ENCODE measurements at places on chromosomes 1 and 21.

DNA sequence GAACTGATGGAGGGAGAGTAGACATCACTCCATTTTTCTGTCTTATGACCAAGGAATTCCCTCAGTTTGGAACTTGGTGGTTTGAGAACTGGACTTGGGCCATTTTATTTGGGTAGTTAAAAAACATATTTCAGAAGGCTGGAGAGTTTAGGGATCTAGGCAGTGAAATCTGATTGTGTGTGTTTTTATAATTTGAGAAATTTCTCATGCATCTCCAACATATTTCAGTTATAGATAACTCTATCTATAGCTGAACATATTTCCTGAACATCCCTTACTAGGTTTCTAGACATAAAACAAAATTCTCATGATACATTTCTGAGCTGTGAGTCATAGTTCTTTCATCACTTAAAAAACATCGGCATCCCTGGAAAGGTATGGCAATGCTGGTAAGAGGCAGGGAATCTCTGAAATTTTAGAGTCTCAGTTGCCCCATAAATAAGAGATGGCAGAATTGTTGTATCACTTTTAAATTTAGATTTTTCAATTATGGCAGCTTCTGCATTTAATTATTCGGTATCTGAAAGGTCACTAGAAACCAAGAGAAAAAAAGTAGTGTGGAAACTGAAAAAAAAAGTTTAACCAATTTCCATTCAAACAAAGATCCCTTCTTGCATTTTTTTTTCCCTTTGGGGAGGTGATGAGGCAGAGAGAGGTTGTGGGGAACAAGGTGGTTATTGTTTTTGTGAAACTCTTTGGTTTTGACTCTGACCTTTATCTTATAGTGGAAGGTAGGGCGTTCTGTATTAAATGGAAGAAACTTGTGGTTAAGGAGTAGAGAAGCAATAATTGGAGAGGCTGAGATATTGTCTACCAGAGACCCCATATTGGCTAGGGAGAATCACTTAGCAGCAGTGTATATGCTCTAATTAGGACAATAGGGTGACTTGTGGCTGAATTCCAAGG, 102.9 kb downstream of the FASLG start:
- no peak for DNase-seq

DNA sequence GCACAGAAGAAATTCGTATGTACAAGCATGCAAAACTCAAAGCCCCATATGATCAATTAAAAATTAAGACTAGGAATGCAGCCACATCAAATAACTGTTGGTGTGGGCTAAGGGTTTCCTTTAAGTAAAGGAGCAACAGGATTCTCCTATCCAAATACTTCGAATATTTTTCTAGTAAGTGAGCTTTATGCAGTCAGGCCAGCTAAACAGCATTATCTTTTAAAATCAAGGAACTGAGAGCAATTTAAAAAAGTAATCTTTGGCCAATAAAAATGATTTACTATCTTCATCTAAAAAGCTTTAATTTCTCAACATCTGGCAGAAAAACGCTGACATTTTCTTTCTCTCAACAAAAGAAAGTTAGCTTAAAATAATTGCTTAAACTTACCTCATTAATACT, 19.8 kb downstream of the CNN3 start:
- no peak for DNase-seq

DNA sequence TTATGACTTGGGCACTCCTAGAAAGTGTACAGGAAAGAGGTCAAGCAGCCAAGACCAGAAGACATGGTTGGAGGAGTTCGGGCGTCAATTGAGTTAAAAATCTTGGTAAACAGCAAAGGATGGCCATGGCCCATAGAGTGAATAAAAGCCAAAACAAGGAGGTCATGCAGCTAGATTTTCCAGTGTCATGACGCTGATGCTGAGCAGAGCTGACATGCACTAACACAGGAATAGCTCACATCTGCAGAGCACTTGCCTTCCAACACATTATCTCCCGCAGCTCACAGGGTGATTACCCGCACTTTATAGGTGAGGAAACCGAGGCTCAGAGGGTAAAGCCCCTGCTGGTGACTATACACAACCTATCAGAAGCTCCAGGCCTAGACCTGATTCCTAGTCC, 49.7 kb downstream of the TRABD2B start:
- DNase-seq: no peak

DNA sequence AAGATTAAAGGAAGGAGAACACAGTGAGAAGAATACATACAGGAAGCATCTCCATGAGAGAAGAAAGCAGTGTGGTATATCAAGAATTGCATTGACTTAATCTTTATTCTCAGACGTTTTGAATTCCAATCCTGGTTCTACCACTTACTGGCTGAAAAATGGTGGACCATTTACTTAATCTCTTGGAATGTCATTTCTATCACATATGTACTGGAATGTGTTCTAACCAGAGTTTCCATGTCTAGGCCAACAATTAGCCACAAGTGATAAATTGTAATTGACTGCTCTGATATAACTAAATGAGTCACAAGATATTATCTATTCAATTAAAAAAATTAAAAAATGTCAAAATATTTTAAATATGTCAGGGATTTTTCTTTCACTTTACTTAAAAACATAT, 626.1 kb downstream of the PTPRC start:
- no peak for DNase-seq

- DNase-seq: no peak
Observed at GRCh38 chr1:169894424-169895145, 889 bp upstream of the SCYL3 start.

- no peak for DNase-seq
Observed at GRCh38 chr1:34176830-34177603, at the start of gene C1orf94. C1orf94 (plus strand) TSS chr1:34176907; CDS start chr1:34177790, 883 bp downstream.

GRCh38 chr1:116679091-116679827, 11.7 kb upstream of the IGSF3 start:
- no peak for DNase-seq

- DNase-seq: peak; percentile 79
Observed at GRCh38 chr21:45615145-45615711, 28.3 kb upstream of the PCBP3 start.

GRCh38 chr1:204314893-204315658, 44.7 kb downstream of the PLEKHA6 start:
- DNase-seq: no peak

- DNase-seq: no peak
Observed at GRCh38 chr1:114458237-114458777, 52.7 kb downstream of the TRIM33 start.

DNA sequence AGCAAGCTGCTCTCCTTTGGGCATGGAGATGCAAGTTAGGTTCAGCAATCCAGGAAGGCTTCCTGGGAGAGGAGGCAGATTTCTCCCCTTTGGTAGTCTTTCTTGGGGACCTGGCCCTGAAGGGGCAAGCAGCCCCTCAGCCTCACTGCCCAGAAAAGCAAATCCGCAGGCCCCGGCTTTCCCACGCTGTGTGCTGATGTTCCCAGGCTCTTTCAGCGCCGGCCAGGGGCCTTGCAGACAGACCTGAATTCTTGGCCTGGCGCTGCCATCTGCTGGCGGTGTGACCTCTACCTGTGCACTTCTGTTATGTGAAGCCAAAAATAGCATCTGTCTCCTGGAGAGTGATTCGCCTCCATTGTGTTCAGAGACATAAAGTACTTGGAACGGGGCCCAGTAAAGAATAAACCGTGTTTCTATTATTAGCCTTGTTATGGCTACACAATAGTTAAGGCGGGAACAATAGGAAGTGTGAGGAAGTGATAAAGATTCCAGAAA, 64.8 kb downstream of the ALPL start:
- no peak for DNase-seq

- DNase-seq: no peak
Observed at GRCh38 chr1:76998582-76999223, 131.4 kb downstream of the ST6GALNAC5 start.

DNA sequence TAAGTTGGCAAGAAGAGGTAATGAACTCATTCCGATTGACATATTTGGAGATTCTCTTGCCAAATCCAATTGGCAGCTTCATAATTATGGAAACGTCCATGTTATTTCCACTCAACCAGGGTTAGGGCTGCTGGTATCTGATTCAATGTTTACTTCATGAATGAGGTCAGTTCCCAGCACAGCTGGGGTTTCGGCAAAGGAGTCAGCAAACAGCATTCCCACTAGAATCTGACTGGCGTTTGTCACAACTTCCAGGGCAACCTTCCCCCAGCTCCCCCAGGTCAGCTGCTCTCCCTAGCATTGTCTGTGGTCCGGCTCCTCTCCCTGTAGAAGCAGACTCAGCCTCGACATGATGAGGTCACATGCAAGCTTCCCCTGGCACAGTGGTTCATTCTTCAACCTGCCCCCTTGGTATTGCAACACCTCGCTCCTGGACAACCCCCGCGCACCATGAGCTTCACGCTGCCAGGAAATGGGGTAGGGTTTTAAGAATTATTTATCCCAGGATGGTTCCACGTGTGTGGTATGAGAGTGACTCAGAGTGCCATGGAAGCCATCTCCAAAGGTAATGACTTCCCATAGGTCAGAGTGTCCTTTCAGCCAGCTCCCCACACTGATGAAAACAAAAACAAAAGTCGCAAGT, 100.7 kb upstream of the SLC25A33 start:
- DNase-seq: no peak

GRCh38 chr1:93575621-93576284, 105.9 kb downstream of the BCAR3 start:
- DNase-seq: no peak

DNA sequence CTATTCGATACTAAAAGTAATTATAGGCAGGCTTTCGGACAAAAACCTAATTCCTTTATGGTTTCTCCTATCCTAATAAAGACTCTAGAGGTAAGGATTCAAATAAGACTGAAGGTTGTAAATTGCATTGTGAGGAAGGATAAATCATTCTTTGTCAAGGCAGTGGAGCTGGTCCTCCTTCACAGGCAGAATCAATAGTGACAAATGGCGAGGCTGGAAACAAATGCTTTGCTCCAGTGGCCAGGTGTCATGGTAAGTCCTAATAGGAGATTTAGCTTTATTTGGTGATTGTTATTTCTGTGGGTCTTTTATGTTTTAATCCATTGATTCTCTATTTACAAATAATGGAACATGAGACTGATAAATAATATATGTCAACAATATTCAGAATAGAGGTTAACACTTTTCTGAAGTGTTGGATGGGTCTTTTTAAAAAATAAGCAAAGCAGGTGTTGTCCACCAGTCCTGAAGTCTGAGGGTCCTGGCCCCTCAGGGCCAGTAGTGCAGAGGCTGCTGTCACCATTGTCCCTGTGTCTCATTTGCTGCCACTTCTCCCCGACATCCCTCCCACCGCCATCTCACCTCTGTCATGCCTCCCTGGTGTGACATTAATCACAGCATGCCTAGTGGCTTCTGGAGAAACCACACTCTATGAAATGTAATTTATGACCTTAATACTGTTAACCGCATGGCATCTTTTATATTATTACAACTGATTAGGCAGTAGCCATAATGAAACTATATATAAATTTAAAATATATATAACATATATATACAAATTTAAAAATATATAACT, 120.9 kb upstream of the MAGI3 start:
- DNase-seq: no peak

GRCh38 chr1:65165269-65165993, 17.4 kb downstream of the AK4 start:
- no peak for DNase-seq

- DNase-seq: no peak
Observed at GRCh38 chr1:155236451-155236850, 18.8 kb downstream of the ENTREP3 start.

- DNase-seq: no peak
Observed at GRCh38 chr1:44571712-44572571, 102.3 kb downstream of the TMEM53 start.

DNA sequence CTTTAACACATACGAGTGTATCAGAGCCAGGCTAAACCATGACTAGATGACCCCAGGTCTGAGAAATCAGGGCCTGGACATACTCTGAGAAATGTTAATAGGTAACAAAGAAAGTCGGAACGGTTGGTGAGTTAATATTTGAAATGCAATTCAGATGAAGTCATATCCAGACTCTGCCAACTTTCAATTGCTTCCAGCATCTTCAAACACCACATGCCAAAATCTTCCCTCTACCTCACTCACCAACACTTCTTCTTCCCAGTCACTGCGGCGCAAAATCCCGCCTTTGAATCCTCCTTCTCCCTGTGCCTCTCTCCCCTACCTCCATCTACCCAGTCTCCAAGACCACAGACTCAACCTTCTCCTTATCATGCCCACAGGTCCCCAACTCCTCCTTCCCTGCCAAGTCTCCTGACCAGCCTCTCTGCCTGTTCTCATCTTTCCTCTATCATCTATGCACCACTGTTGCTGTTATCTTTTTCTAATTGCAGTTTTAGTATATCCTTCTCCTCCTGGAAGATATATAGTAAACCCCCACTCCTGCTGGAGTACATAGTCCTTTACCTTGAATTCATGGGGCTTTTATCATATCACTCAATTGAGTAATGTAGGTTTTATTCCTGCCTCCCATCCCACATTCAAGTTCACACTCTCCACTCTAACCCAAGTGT, 41.3 kb downstream of the ZBTB18 start:
- no peak for DNase-seq

- DNase-seq: no peak
Observed at GRCh38 chr1:163824006-163824405, 502.3 kb downstream of the NUF2 start.

- DNase-seq: no peak
Observed at GRCh38 chr1:165880993-165881392, 53.6 kb downstream of the UCK2 start.

GRCh38 chr1:220734571-220735326, 13.4 kb upstream of the MTARC2 start:
- DNase-seq: no peak
